NCI-H2081 (cell line): ENCODE measurements at places on chromosomes 11 and 22.

GRCh38 chr11:11992257-11993212 is 15.9 kb downstream of the DKK3 start:
- no peak for DNase-seq

GRCh38 chr11:87036756-87037449 is 831 bp upstream of the TMEM135 start:
- no peak for DNase-seq

- no peak for DNase-seq
Measured at GRCh38 chr22:42292732-42293520, 22.5 kb upstream of the TCF20 start.

DNA sequence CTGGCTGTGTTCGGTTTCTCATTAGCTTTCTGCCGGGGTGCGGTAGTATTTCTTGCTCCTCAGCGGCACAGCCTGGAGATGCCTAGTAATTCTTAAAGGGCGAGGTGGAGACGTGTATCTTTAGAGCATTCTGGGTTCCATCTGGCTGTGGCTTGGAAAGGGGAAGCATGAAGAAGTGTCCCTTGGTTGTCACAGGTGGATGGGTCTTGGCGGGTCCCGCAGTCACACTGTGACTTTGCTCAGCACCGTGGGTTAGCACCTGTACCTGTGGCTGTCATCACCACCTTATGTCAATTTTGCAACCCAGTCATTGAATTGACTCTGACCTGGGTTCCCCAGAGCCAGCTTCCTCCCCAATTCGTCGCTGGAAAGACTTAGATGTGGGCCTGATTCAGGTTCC is 57.6 kb downstream of the MIAT start:
- DNase-seq = no peak

DNA sequence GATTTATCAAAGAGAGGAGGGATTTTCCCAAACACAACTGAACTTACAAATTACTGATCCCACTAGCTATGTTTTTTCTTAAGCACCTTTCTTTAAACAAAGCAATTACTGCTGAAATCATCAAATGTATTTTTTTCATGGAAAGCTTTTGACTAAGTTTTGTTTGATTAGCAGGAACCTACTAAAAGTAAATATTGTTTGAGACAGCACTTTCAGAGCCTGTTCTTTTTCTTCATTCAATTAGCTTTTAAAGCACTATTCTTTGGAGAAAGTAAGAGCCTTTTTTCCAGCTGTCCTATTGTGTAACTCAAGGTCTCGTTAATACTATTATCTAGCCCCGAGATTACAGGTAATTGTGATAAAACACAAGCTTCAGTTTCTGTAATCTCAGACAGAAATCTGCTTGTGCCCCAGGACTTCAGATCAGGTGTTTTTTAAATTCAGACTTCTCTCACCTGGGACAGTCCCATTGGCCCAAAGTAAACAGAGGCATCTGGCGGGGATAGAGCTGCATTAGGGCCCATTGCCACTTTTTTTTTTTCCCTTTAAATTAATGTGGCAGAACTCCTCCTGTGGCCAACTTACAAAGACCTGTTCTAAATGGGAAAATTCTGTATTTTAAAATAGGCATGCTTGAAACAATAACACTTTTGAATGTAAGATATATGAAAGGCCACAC is 11.0 kb downstream of the CSTPP1 start:
- DNase-seq = no peak

- DNase-seq = no peak
Measured at GRCh38 chr11:35088226-35088625, 50.7 kb upstream of the CD44 start.

DNA sequence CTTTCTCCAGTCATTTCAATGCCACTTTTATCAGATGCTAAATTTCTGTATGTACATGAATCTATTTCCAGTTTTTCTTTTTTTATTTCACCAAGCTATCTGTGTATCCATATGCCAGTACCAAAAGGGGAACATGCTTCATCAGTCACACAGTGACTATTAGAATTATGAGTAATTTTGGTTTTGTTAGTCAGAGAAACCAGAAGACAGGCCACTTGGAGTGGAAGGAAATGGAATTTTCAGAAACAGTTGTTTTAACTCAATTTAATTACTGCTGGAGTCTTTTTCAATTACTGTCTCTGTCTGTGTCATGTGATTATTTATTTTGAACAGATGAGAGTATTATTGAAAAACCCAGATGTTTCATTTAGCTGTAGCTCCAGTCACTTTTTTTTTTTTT is 84.6 kb upstream of the ANO3 start:
- DNase-seq = no peak

GRCh38 chr11:85540635-85541205 is 86.4 kb downstream of the DLG2 start:
- DNase-seq = no peak

DNA sequence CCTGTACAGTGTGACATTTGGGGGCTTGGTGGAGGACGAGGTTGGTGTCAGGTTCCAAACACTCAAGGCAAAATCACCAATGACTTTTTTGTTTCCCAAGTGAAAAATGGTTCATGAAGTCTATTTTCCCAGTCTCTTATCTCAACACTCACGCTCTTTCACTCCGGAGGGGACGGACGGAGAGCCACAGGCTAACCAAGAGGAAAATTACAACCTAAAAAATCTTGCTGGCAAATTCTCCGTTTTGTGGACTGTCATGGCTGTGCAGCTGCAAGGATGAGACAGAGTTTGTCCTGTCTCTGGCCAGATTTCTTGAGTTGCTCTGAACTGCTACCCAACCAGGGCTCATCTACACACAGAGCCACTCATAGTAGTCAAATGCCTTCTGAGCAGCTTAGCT is 101.2 kb downstream of the ABTB2 start:
- no peak for DNase-seq

- no peak for DNase-seq
Measured at GRCh38 chr11:11709447-11710239, 87.8 kb upstream of the GALNT18 start.

DNA sequence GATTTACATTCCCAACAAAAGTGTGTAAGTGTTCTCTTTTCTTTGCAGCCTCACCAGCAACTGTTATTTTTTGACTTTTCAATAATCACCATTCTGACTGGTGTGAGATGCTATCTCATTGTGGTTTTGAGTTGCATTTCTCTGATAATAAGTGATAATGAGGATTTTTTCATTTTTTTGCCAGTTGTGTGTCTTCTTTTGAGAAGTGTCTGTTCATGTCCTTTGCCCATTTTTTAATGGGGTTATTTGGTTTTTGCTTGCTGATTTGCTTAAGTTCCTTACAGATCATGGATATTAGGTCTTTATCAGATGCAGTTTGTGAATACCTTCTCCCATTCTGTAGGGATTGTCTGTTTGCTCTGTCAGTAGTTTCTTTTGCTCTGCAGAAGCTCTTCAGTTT is 107.7 kb downstream of the EHF start:
- DNase-seq = no peak

GRCh38 chr11:121132211-121132976 is 31.4 kb downstream of the TECTA start:
- no peak for DNase-seq
